ENCODE measurements at places on chromosomes 7 and 10. TPM values are rescaled to one million over a fixed set of nuclear protein-coding genes. Genes with fewer than 3 reads are reported as not detected.

The ANKRD26 gene
- 30.3 TPM for total RNA-seq

The ZNF680 gene
- total RNA-seq: 63.0 TPM

The TET1 gene
- total RNA-seq: 41.6 TPM

DNA sequence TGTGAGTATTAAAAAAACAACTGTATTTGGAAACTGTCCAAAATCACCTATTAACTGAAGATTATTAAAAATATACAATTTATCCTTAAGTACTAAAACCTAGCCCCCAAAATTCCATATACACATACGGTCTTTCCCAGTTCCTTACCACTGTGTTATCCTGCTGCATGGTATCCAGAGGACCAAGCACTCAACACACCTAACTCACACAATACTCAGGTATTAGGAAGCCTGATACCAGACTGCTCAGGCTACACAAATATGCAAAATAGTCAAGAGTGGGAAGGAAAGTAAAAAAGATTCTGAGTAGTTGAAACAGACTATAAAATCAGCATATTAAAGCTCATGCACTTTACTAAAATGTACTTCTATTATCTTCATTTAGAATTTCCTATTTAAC, 67.2 kb downstream of the EPC1 start:
- no peak for DNase-seq

DNA sequence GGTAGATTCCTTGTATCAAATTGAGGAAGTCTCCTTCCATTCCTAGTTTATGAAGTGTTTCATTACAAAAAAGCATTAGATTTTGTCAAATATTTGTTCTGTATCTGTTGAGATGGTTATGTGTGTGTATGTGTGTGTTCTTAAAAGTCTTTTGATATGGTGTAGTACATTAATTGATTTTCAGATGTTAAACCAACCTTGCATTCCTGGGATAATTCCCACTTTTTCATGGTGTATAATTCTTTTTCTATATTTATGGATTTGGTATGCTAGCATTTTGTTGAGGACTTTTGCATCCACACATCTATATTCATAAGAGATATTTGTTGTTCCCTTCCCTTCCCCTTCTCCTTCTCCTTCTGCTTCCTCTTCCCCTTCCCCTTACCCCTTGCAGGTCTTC, 8.9 kb upstream of the GIMAP8 start:
- DNase-seq: no peak

- DNase-seq: no peak
Observed at GRCh38 chr7:10767771-10768170, 205.9 kb upstream of the PHF14 start.
